ENCODE measurements at places on chromosomes 2 and 18. TPM values are rescaled to one million over a fixed set of nuclear protein-coding genes. Genes with fewer than 3 reads are reported as not detected.

The TMEM17 gene
- total RNA-seq, result 2.5 TPM

GRCh38 chr2:200757399-200757798 is 54.3 kb upstream of the BZW1 start:
- H3K27me3 ChIP-seq, result no peaks in the 10 kb centered on the region
- H3K27ac ChIP-seq, result no peak overlapping the region
- no peaks in the 10 kb centered on the region for H3K4me1 ChIP-seq
- H3K36me3 ChIP-seq, result no peaks in the 10 kb centered on the region
- no peak for DNase-seq
- H3K4me3 ChIP-seq, result no peak overlapping the region

DNA sequence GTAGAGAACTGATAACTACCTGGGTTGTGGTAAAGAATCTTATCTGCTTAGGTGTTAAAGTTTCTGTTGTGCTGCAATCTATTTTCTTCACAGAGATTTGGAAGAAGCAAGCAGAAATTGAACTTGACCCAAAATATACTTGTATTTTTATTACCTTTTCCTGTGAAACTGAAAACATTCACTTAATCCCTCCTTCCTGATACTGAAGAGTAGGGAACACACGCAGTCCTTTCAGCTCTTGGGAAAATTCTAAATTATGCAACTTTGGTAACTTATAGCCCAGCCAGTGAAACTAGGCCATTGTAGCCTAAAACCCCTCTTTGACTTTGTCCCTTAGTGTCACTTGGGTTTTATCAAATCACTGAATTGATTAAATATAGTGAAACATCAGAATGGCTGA is 128.4 kb upstream of the MEIS1 start:
- no peak for DNase-seq
- no peak overlapping the region for H3K27ac ChIP-seq
- no peak overlapping the region for H3K4me3 ChIP-seq
- no peaks in the 10 kb centered on the region for H3K27me3 ChIP-seq

DNA sequence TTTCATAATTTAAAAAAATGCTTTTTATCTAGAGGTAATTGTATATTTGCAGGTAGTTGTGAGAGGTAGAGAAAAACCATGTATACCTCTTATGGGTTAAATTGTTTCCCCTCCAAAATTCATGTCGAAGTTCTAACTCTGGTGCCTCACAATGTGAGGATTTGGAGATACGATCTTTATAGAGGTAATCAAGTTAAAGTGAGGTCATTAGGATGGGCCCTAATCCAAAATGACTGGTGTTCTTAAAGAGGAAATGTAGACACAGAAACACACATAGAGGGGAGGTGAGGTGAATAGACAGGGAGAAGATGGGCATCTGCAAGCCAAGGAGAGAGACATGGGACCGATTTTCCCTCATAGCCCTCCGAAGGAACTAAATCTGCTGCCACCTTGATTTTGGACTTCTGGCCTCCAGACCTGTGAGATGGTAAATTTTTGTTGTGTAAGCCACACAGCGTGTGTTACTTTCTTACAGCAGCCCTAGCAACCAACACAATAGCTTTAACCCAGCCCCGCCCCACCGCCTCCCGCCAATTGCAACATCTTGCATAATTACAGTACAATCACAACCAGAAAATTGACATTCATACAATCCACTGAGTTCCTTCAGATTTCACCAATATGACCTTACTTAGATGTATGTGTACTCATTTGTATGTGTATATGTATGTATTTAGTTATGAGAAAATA is 208.9 kb downstream of the MIB1 start:
- H3K4me1 ChIP-seq, result no peaks in the 10 kb centered on the region
- no peak for DNase-seq
- H3K36me3 ChIP-seq, result no peaks in the 10 kb centered on the region
- H3K27me3 ChIP-seq, result no peaks in the 10 kb centered on the region
- no peak overlapping the region for H3K27ac ChIP-seq

The GALNT13 gene
- total RNA-seq, result 2.5 TPM

- no peaks in the 10 kb centered on the region for H3K4me1 ChIP-seq
- H3K4me3 ChIP-seq, result no peak overlapping the region
- no peak overlapping the region for H3K27ac ChIP-seq
- H3K27me3 ChIP-seq, result no peaks in the 10 kb centered on the region
These were observed 14.3 kb downstream of the ARHGEF4 start for GRCh38 chr2:130850788-130851623.

GRCh38 chr18:79911344-79912270 is 39.8 kb downstream of the SLC66A2 start:
- H3K4me3 ChIP-seq, result no peak overlapping the region
- H3K4me1 ChIP-seq, result no peaks in the 10 kb centered on the region
- peak; percentile 58 for DNase-seq
- no peaks in the 10 kb centered on the region for H3K27me3 ChIP-seq

GRCh38 chr2:190352668-190353536 is 9.5 kb downstream of the INPP1 start:
- peaks cover 14% of the 10 kb centered on the region for H3K4me1 ChIP-seq
- H3K27ac ChIP-seq, result peak overlapping the region; percentile 5
- no peak for DNase-seq
- H3K36me3 ChIP-seq, result no peaks in the 10 kb centered on the region
- H3K27me3 ChIP-seq, result no peaks in the 10 kb centered on the region

DNA sequence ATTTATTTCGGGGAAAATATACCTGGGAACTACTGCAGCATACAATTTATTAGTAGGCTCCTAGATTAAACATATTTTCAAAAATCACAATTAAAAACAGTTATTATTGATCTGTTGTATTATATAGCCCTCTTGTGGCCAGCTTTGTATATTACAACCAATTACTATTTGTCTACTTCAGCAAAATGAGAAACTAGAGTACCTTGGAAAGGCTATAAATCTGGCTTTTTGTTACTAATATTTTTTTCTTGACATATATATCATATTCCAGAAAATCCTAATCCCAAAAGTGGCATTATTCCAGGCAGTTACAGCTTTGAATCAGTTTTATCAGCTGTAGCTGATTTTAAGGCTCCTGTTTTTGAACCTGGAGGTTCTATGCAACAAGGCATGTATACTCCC is 101.2 kb downstream of the UBR3 start:
- H3K4me3 ChIP-seq, result no peak overlapping the region
- no peak overlapping the region for H3K27ac ChIP-seq
- DNase-seq, result no peak
- peaks cover 8% of the 10 kb centered on the region for H3K36me3 ChIP-seq
- H3K27me3 ChIP-seq, result no peaks in the 10 kb centered on the region

GRCh38 chr2:43070676-43071502 is 155.5 kb downstream of the ZFP36L2 start:
- no peaks in the 10 kb centered on the region for H3K36me3 ChIP-seq
- no peaks in the 10 kb centered on the region for H3K27me3 ChIP-seq
- H3K4me1 ChIP-seq, result peaks cover 42% of the 10 kb centered on the region
- no peak overlapping the region for H3K4me3 ChIP-seq
- H3K27ac ChIP-seq, result peak overlapping the region; percentile 68
